ENCODE measurements at places on chromosomes 12 and 14.

- DNase-seq: no peak
Observed at GRCh38 chr12:76259660-76260389, 88.4 kb downstream of the BBS10 start.

GRCh38 chr14:36006623-36007022 is 169.9 kb downstream of the PTCSC3 start:
- DNase-seq: no peak

GRCh38 chr12:87059231-87059630 is 803.0 kb upstream of the MGAT4C start:
- no peak for DNase-seq

DNA sequence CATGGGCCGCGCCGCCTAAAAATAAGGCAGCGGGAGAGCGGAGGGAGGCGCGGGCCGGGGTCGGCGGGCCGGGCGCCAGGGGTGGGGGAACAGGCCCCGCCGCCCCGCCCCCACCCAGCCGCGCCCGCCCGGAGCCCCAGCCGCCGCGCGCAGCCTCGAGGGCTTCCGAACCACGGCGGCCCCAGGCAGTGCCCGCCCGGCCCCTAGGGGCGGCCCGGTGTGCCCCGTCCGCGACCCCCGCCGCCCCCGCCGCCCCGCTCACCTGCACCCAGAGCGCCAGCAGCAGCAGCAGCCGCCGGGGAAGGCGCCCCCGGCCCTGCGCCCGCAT is 519 bp downstream of the JAG2 start:
- no peak for DNase-seq

GRCh38 chr12:52364901-52365489 is 2.3 kb downstream of the KRT85 start:
- DNase-seq: no peak

GRCh38 chr14:53209370-53209769 is 56.2 kb upstream of the DDHD1 start:
- no peak for DNase-seq

DNA sequence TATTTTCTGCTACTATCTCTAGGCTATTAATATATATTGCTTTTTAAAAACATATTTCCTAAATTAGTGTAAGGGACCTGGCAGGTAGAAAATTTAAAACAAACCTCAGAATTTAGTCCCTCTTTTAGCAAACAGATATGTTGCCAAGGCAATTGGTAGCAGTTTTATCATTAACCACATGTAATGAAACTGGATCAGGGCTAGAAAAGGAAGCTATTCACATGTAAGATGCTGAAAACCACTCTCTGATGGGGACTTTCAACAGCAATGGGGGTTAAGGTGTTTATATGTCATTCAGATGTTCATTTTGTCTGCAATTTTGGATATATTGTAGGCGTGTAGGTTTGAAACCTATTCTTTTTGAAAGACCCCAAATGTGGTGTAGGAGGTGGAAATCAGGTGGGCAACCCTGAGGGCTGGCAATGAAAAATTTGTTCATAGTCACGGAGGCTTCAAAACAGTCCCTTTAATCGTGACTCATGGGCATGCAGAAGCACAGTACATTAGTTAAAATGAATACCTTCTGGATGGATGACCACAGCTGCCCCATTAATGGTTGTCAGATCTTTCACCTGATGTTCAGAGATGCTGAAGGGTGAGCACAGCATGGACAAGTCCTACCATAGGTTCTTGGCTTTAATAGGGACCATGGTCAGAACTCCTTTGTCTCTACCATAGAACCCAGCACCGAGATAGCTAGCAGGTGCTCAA is 5.9 kb upstream of the PKP2 start:
- DNase-seq: no peak

DNA sequence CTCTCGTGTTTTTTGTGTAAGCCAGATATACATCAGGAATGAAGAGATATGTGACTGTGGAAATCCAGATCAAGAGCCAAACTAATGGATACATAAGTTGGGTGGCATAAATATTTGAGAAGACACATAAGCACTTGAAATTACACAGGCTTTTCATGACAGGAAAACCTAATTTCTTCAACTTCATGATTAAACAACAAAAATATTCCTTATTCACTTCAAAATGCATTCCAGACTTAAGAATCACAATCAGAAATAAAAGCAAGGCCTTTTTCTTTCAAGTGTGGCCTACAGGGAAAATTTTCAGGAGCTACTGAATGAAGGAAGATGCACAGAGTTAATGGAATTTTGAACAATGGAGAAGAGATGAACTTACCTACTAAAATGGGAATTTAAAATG is 515.6 kb downstream of the FOXG1 start:
- DNase-seq: no peak

GRCh38 chr12:5458229-5459050 is 26.5 kb downstream of the NTF3 start:
- no peak for DNase-seq

All from CD4-positive, alpha-beta T cell treated with Interleukin-17A for 4 hours (primary cell).